Fibroblast of lung (primary cell): ENCODE measurements at places on chromosomes 2 and 18. TPM values are rescaled to one million over a fixed set of nuclear protein-coding genes. Genes with fewer than 3 reads are reported as not detected.

- no peak for DNase-seq
Measured at GRCh38 chr2:15548974-15549373, 12.2 kb downstream of the NBAS start.

GRCh38 chr2:102005989-102006885, 14.5 kb downstream of the IL1R2 start:
- DNase-seq = peak; percentile 36

DNA sequence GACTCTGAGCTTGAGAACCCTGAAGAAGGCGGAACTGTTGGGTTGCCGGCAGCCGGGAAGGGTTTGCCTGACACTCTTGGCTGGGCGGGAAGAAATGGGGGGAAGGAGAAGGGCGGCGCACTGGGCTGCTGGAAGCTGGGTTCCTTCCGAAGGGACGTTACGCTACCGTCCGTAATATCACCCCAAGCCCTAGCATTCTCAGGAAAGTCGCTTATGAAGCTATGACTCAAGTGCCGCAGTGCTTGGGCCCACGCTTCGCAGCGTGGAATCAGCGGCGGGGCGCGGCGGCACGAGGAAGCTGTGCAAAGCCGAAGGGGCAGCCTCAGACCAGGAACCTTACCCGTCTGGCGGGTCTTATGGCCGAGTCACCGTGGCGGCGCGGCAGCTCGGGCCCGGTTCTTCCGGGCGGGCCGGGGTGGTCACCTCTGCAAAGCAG, 50.2 kb upstream of the SIGLEC15 start:
- peak; percentile 83 for DNase-seq

- peak; percentile 73 for DNase-seq
Measured at GRCh38 chr2:30862054-30862651, 54.9 kb upstream of the CAPN13 start.

- no peak for DNase-seq
Measured at GRCh38 chr18:50805732-50806131, 14.1 kb downstream of the MRO start.

DNA sequence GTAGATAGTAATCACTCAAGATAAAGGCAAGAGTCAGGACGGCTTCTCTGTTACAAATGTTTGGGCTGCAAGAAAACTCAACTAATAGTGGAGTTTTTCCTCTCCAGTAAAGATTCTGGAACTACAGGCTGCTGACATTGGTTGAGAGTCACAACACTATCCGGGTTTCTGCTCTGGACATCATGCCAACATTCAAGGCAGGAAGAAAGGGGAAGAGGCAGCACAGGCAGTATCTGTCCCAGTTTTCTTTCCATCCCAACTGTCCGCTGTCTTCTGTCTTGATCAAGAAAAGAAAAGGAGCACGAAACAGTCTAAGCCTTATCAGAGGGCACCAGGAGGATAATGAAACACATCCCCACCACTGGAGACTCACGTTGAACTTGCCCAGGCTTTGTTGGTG, 132.1 kb downstream of the MAIP1 start:
- no peak for DNase-seq

DNA sequence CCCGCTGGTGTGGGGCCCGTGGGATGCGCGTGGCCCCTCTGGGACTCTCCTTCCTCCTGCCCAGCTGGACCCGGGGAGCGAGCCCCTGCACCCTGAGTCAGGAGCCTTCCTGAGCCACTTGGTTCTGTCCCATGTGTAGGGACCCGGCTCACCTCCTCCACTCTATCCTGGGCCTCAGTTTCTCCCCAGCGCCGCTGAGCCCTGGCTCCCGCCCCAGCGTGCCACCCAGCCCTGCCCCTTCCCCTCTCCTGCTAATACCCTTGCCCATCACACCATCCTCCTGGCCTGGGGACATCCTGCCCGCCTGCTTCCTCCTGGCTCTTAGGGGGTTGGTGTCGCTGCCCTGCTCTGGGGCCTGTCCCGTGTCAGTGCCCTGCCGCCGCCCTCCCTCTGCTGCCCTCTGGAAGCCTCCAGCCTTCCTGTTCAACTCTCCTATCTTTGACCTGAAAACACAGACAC, 24.8 kb downstream of the GPC1 start:
- no peak for DNase-seq

- no peak for DNase-seq
Measured at GRCh38 chr2:183195998-183196409, 71.8 kb downstream of the NUP35 start.

GRCh38 chr2:159939946-159940345, 122.5 kb downstream of the PLA2R1 start:
- DNase-seq = peak; percentile 36

- no peak for DNase-seq
Measured at GRCh38 chr2:117845304-117845703, 30.8 kb downstream of the DDX18 start.

- no peak for DNase-seq
Measured at GRCh38 chr2:129872446-129872845, 107.0 kb upstream of the RAB6C start.

- no peak for DNase-seq
Measured at GRCh38 chr18:58514773-58515172, 114.1 kb downstream of the ALPK2 start.

DNA sequence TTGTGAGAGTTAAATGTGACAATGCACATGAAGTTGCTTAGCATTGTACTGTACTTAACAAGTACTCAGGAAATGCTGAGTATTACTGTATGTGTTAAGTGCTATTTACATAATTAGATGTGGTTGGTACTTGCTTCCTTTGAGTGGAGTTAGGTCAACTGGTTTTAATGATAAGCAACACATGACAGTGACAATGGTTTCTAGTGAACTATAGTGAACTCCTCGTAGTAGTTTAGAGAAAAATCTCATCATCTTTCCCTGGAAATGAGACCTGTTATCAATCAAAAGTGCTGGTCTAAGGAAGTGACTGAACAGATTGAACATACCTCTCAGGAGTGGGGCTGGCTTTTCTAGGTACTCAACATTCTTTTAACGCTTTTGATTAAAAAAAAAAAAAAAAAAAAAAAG, 29.2 kb upstream of the ZDBF2 start:
- DNase-seq = no peak

- no peak for DNase-seq
Measured at GRCh38 chr18:9856092-9856491, 29.7 kb upstream of the TXNDC2 start.

GRCh38 chr2:48043746-48044145, 137.4 kb upstream of the FBXO11 start:
- peak; percentile 2 for DNase-seq

- peak; percentile 83 for DNase-seq
Measured at GRCh38 chr2:44267796-44268648, 7.3 kb upstream of the SLC3A1 start.

DNA sequence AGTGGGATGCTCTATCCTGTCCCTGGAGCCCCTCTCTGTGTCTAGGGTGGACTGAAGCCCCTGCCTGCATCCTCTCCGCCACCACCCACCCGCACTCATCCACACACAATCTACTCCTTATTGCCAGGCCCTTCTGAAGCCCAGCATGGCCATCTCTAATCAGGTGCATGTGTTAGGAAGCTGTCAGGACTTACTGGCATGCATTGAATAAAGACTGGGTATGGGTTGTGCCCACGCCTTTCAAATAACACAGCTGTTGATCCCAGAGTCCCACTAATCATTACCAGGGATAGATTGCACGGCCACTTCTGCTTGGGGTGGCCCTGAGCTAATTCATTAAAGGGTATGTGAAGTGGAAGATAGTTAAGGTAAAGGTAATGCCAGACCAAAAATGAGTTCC, 88.4 kb downstream of the CABLES1 start:
- no peak for DNase-seq

- no peak for DNase-seq
Measured at GRCh38 chr2:221655300-221655699, 83.2 kb upstream of the EPHA4 start.

DNA sequence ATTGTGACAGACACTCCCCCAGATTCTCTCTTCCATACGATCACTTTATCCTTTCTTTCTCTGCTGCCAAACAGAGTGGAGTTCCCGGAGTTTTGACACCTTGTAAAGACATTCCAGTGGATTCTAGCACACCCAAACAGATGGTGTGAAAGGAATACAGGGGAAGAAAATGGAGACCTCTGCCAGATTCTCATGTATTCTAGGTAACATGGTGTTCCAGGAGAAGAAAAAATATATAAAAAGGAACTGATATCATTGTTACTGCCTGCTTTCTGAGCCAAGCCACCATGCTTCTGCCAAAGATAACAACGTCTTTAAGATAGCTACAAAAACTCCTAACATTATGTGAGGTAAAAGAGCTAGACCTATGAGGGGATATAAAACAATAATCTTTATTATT, 136.5 kb downstream of the TXNL1 start:
- DNase-seq = peak; percentile 69

GRCh38 chr2:197599285-197599965, 76.0 kb downstream of the RFTN2 start:
- peak; percentile 16 for DNase-seq

DNA sequence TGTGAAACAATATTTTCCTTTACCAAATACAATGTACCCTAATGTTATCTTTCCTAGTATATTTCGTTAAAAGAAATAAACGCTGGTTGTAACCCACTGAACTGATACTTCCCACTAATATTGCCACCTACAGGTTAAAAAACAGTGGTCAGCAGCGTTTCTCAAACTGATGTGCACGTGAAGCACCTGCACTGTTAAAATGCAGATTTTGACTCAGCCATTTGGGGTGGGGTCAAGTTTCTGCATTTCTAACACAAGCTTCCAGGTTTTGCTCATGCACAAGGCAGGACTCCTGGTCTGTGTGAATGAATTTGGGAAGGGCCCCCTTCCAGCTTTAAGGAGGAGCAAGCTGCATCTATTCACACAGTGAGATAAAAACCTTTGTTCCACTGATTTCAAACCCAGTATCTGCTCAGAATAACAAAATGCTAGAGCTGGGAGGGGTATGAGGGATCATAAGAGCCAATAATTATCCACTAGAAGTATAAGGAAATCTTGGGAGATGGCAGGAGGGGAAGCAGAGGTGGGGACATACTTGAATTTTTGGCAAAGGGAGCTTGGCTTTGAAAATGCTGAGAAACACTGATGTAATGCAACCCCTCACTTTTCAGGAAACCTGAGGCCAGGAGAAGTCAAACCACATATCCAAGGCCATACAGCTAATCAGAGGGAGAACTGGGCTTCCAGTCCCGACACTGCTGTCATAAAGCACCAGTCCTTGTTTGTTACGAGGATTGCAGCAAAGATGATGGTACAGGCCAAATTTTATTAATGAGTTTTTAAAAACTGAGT, 116.2 kb downstream of the RBMS1 start:
- DNase-seq = peak; percentile 69

- DNase-seq = no peak
Measured at GRCh38 chr2:38220164-38220563, 144.2 kb upstream of the CYP1B1 start.

DNA sequence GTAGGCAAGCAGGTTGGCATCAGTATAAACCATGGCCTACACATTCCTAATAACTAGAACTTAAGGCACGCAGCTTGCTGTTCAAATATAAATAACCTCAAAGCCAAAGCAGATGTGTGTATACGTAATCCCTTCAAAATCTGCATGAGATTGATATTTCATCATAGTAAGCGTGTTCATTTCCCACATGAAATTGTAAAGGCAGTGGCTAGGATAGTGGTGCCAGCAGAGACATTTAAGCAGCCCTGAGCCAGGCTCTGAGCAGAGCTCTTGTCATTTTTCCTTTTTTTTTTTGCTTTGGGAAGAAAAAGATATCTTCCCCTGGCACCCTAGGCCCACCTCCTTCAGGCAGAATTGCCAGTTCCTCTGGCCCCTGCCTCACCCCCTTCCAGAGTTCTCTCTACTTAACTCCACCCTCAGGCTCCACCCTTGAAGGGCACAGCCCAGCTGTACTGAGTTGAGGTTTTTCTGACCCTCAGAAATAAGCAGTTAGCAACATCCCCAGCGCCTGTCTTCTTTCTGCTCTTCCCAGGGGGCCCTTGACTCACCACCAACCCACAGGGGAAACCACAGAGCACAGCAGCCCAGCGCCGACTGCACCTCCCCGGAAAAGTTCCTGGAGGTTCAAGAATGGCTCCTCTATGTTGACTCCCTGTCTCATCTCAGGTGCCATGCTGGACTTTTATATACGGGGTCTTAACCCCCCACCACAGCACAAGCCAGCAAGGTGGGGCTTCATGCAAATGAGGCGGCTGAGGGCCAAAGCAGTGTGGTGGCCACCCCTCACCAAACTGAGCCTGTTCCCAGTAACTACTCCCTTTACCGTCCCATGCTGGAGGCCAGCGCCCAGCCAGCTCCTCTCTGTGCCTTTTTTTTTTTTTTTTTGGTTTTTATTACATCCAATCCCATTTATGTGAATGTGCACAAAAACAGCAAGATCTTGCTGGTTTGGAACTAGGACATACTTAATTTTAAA, 84.7 kb downstream of the EHD3 start:
- peak; percentile 77 for DNase-seq

GRCh38 chr18:57677262-57678211, 55.9 kb upstream of the NARS1 start:
- peak; percentile 17 for DNase-seq

- peak; percentile 65 for DNase-seq
Measured at GRCh38 chr2:11710632-11711353, 35.6 kb upstream of the LPIN1 start.

DNA sequence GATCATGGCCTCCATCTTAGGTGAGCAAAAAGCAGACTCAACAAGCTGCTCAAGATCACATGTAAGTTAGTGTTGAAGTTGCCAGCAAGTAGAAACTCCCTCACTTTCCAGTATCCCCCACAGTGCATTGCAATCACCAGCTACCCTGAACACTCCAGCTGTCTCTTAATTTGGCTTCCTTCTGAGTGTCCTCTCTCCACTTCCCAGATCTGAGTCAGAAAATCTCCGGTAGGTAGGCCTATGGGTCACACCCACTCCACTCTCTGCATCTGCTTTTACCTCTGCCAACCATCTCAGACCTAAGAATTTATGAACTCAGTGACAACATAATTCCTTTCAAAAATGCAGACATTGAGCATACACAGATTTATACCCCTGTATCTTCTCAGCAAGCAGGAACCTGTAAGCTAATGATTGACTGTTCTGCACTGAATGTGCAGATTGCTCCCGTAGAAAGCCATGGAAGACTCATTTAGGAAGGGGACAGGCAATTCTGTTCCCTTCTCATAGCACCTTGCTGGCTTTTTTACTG, 656.9 kb downstream of the EPHA4 start:
- no peak for DNase-seq

DNA sequence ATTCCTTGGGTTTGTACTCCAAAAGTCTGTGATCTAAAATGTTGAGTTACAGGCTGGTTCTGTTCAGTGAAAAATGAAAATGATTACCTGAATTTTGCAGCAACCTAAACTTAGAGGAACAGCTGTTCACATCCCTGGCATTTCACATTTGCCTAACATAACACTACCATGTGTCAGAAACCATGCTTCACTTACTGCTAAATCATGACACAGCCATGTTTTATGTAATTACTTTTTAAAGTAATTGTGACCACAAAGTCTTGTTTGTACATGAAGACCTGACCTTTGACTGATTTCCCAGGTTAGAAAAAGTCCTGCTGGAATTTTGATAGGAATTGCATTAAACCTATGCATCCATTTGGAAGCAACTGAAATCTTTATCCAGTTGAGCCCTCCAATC, 79.1 kb downstream of the FAM168B start:
- DNase-seq = no peak

- no peak for DNase-seq
Measured at GRCh38 chr2:154527962-154528361, 170.5 kb upstream of the KCNJ3 start.

ABCA12 gene
- total RNA-seq = under 0.01 TPM in 2 replicates

CTIF gene
- 17.2 and 28.1 TPM in 2 replicates for total RNA-seq

RBM45 gene
- 23.5 and 25.9 TPM in 2 replicates for total RNA-seq

OBSL1 gene
- total RNA-seq = 28.7 and 34.4 TPM in 2 replicates

CNGA3 gene
- under 0.01 TPM in 2 replicates for total RNA-seq

RFX8 gene
- total RNA-seq = 2.6 and 12.4 TPM in 2 replicates

PAX3 gene
- not detected in 2 replicates for total RNA-seq

IL1R1 gene
- total RNA-seq = 110 and 173 TPM in 2 replicates

CRACDL gene
- total RNA-seq = under 0.01 TPM in 1 of 2 replicates, not detected in the other

RAX gene
- total RNA-seq = not detected in 2 replicates

UGT1A7 gene
- not detected in 2 replicates for total RNA-seq

GALR1 gene
- not detected in 2 replicates for total RNA-seq

ANO7 gene
- total RNA-seq = 0.26 and 0.50 TPM in 2 replicates
